Amniotic epithelial cell (primary cell): ENCODE measurements at places on chromosomes 11 and 22.

- DNase-seq: peak; percentile 56
Observed at GRCh38 chr11:106482917-106483785, 405.7 kb downstream of the AASDHPPT start.

DNA sequence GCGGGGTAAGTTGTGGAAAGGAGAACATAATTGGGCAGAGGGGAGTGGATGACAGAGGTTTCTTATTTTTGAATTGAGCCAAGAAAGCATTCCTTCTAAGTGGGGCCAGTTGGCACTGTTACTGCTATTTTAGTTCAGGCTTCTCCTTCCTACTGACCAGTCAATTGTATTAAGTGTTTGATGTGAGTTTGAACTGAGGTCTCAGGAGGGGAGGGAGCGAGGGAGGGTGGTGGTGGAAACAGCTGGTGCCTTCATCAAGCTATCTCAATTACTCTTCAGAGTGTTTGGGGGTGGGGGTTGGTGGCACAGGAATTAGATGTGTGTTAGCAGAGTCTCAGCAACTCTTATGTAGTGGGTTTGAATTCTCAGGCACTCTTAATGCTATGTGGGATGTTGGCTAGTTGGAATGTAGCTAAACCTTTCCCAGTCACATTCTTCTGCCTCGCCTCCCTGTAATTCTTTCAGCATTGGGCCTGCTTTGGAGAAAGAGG, 14.5 kb downstream of the CTNND1 start:
- peak; percentile 81 for DNase-seq

GRCh38 chr11:120688163-120688562, 176.6 kb downstream of the GRIK4 start:
- DNase-seq: no peak

DNA sequence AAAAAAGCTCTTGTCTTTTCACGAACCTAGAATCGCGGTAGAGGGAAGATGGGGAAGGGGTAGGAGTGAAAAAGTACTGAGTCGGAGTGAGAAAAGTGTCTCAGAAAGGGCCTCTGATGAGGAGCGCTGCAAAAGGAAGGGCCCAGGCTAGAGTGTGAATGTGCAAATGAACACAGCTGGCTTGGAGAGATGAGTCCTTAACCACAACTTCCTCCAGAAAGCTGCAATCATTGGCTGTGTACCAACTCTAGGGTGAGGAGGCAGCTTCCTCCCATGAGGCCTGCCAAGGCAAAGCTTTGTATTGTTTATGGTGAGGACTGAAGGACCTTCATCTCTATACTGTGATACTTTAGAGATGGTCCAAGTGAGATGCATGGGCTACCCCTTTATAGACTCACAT, 566.9 kb upstream of the ANO5 start:
- DNase-seq: no peak

DNA sequence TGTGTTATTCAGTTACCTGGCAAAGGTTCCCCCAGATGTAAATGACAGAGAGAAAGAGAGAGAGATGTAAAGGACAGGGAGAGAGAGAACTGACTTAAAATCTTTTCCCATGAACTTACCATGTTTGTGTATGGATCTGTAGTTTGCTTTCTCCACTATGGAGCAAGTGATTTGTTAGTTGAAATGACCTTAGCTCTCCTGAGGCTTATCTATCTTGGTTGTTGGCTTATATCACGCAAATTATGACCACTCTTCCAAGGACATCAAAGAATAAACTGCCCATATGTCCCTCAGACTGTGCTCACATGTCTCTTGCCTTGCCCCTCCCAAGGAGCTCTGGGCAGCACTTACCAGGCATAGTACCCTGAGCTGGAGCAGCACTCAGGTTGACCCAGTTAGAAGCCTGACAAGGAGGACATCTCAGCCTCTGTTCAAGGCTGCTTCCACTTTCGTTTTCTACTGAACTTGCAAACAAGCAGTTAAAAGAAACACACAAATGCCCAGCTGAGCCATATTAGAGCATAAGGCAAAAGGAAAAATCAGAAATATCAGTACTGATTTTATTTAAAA, 95.3 kb upstream of the RCN1 start:
- DNase-seq: peak; percentile 38

DNA sequence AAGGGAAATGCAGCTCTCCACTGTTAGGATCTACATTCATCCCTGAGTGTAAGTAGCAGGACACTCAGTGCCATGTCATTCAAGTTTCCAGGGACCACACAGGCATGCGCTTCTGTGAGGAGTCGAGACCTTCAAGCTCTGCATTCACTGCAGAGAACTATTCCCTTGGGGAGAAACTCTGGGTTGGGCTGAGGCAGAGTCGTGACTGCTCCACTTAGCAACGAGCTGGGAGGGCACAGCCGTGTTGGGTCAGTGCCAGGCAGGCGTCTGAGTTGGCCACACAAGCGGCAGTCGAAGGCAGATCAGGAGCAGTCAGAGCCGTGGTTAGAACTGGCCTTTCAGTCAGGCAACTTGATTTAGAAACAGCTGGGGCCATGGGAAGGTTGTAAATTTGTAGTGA, 14.7 kb downstream of the MPEG1 start:
- DNase-seq: peak; percentile 69

DNA sequence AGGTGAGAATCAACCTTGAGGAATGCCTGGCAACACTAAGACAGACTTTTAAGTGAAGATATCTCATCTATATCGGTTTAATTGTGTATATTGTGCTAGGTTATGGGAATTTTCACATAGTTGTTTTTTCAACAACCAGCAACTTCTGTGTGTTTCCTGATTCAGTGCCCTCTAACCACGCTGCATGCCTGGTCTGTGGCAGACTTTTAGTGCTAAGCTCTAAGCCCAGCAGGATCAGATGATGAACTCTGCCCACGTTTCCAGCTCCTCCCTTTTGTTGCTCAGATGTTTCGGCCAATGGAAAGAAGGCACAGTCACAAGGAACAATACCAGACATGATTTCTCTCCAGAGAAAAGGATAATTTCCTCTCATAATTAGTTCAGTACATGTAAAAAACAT, 1.4 kb upstream of the VWA5A start:
- peak; percentile 79 for DNase-seq

DNA sequence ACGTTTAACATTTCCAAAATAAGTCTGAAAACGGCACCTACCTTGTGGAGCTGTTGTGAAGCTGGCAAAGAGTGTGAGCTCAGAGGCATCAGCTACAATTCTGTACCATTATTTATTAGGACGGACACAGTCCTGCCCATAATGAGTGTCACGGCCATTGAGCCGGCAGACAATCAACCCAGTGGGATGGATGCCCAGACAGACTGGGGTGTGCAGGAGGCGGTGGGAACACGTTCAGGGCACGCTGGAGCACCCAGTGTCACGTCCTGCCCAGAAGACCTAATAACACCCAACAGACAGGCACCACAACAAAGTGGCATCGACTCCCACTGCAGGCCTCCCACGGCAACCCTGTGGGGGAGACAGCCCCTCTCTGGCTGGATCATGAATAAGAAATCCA, 34.5 kb downstream of the TPST2 start:
- DNase-seq: no peak

- DNase-seq: peak; percentile 15
Observed at GRCh38 chr11:1006762-1007161, 29.8 kb downstream of the MUC6 start.

- no peak for DNase-seq
Observed at GRCh38 chr11:72245263-72245816, 1.4 kb upstream of the PHOX2A start.

GRCh38 chr11:120334332-120334731, 1.9 kb upstream of the ARHGEF12 start:
- DNase-seq: no peak

DNA sequence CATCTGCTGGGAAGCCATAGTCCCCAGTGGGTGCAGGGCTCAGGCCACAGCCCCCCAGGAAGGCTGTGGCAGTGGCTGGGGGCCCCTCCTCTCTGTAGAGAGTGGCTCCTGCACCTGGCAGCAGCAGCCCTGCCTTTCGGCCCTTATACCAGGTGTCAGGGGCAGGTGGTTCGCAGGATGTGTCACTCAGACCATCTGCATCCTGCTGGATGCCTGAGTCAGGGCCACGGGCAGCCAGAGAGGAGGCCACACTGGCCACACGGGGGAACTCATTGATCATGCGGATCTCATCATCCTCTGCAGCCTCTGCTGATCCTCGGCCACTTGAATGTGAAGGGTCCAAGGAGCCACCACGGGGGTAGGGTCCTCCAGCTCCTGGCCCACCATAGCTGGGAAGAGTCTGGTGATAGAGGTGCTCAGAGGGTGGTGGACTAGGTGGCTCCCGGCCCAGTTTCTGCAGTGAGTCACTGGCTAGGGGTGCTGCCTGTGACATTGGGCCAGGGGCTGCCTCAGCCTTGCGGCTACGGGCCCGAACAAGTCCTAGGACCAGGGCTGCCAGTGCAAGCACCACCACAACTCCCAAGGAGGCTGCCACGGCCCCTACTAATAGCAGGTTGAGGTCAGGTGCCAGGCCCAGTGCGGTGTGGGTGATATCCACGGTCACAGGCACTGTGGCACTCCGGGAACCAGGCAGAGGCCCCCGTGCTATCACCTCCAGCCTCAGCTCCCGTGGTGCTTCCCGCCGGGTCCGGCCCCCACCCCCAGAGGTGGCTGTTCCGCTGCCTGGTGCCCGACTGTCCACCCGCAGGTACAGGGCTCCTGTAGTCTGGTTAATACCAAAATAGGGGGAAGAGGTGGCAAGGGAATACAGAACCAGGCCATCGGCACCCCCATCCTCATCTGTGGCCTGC, 3.3 kb upstream of the TPP1 start:
- DNase-seq: no peak

GRCh38 chr11:32561835-32562234, 21.8 kb upstream of the EIF3M start:
- no peak for DNase-seq

- DNase-seq: peak; percentile 27
Observed at GRCh38 chr22:37623075-37624016, 14.7 kb downstream of the GGA1 start.

- DNase-seq: no peak
Observed at GRCh38 chr11:8289492-8289918, 25.8 kb upstream of the LMO1 start.

DNA sequence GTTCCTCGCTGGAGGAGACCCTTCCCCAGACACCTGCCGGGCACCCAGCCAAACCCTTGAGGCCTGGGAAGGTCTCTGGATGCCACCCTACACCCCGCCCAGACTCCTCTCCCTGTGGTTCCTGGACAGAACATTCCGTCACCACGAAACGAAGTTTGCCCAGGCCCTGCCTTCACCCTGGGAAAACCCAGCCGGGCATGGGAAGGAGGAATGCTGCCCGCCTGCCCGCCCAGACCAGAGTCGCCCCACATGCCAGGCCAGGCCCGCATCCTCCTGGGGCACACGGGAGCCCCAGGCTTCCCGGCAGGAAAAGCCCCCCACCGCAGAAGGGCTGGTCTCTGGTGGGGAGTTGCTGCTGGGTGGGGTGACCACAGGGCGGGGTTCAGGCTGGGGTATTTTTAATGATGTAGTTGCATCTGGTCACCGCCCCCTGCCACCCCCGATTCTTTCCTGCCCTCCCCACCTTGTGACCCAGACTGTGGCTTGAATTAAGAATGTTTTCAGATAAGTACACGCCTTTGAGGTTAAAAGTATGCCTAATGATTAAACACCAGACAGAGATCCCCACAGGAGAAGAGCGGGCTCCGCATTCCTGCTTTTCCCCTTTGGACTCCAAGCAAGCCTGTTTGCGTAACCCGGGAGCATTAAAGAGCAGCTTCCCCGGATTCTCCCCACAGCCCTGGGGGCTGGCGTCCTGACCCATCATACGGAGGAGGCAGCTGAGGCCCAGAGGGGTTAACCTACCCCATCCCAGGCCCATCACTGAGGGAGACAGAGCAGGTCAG, 44.6 kb upstream of the PPARA start:
- DNase-seq: peak; percentile 98
